ENCODE measurements at places on chromosomes 1 and 21.

- H3K4me1 ChIP-seq = peaks cover 12% of the 10 kb centered on the region
- H3K36me3 ChIP-seq = peaks cover 23% of the 10 kb centered on the region
- no peak overlapping the region for H3K4me3 ChIP-seq
- no peak for DNase-seq
- no peaks in the 10 kb centered on the region for H3K27me3 ChIP-seq
- H3K27ac ChIP-seq = no peak overlapping the region
These were observed 13.5 kb downstream of the VANGL1 start for GRCh38 chr1:115655306-115655663.

GRCh38 chr1:41547336-41547735 lies 62.9 kb upstream of the EDN2 start:
- no peaks in the 10 kb centered on the region for H3K27me3 ChIP-seq
- H3K4me1 ChIP-seq = no peaks in the 10 kb centered on the region
- H3K4me3 ChIP-seq = no peak overlapping the region

DNA sequence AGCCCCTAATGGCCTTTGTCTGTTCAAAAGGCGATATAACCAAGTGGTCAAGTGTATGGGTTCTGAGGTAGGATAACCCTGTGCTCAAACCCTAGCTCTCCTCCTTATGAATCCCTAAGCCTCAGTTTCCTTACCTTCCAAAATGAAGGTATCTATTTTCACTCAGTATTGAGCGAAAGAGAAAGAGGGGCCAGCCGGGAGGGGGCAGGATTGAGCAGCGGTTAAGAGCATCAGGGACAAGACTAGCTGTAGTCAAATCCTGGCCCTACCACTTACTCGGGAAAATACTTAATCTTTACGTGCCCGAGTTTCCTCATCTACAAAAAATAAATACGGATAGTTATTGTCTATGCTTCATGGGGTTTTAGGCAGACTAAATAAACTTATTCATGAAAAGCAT lies 25.7 kb downstream of the LY9 start:
- no peak for DNase-seq
- H3K4me3 ChIP-seq = no peak overlapping the region
- H3K4me1 ChIP-seq = peaks cover 4% of the 10 kb centered on the region
- H3K36me3 ChIP-seq = no peaks in the 10 kb centered on the region

- no peak for DNase-seq
- H3K27me3 ChIP-seq = no peaks in the 10 kb centered on the region
- no peak overlapping the region for H3K4me3 ChIP-seq
- H3K36me3 ChIP-seq = no peaks in the 10 kb centered on the region
These were observed 36.2 kb upstream of the LRRC8C start for GRCh38 chr1:89596698-89597097.

DNA sequence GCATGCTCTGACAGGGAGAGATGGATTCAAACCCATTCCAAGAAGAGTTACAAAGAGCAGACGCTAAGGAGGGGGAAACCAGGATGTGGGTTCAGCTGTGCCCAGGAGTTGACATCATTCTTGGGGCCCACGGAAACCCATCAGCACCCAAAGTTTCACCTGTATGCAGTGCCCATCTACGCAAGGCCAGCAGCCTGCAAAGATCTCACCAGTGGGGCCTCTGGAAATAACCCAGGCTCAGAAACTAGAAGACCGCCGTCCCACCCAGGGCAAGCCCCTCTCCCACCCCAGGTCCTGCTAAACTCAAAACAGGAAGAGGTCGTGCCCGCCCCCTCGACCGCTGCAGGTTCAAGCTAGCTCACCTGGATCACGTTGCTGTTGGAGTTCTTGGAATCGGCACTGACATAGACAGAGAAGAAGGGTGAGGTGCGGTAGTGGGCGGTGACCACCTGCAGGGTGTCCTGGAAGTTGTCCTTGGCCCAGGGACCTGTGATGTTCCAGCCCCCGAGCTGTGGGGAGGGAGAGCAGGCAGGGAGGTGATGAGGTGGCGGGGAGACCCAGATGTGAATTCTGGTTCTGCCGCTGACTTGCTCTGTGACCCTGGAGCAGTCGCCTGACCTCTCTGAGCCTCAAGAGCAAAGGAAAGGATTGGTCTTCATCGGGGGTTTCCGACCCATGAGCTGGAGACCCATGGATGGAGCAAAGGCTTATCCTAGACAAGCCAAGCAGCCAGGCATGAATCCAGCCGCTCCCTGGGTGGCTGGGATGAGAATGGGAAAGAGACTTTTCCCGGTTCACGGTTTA lies 31.7 kb downstream of the ECE1 start:
- H3K27me3 ChIP-seq = no peaks in the 10 kb centered on the region
- H3K36me3 ChIP-seq = peaks cover 28% of the 10 kb centered on the region
- peaks cover 18% of the 10 kb centered on the region for H3K4me1 ChIP-seq
- no peak for DNase-seq

DNA sequence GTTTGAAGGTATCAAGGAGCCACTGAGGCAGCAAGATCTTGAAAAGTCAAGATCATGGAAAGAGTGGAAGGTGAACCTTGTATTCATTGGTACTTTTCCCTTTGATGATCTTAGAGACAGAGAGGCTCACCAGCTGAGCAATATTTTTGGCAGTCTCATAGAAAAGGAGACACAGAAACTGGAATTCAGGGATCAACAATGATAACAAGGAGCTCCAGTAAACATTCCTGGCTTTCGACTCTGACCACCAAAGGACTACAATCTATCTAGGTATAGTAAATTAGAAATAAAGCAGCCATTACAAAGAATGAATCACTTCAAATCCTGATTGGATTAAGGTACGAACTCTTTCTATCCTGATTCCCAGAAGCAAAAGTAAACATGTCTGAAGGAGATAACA lies 615.4 kb downstream of the KIF26B start:
- peaks cover 4% of the 10 kb centered on the region for H3K4me1 ChIP-seq
- H3K27me3 ChIP-seq = no peaks in the 10 kb centered on the region
- DNase-seq = no peak
- H3K4me3 ChIP-seq = no peak overlapping the region
- H3K36me3 ChIP-seq = no peaks in the 10 kb centered on the region
- H3K27ac ChIP-seq = no peak overlapping the region

DNA sequence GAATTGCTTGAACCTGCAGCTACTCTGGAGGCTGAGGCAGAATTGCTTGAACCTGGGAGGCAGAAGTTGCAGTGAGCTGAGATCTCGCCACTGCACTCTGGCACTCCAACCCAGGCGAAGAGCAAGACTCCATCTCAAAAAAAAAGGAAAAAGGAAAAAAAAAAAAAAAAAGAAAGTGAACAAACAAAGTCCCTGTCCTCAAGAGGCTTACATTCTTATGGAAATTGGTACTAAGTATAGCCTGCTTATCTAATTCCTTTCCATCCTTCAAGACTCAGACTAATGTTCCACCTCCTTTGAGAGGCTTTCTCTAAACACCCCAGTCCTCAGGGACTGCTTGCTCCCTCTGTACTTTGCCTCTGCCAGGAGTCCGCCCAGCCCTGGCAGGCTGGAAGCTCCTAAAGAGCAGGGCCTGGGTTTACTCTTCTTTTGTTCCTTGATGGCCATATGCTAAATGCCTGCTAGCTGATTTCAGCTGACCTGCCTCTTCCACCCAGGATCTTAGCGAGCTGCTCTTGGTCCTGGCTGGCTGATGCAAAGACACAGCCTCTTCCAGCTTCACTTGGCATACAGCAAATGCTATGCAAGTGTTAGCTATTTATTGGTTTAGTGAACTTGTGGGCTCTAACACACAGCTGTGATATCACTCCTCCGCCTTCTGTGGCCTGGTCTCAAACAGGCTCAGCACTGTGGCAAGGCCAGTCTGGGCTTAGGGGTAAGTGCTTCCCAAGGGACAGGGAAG lies 9.8 kb downstream of the SLC9A1 start:
- H3K4me3 ChIP-seq = no peak overlapping the region
- no peak overlapping the region for H3K27ac ChIP-seq
- H3K36me3 ChIP-seq = no peaks in the 10 kb centered on the region
- no peaks in the 10 kb centered on the region for H3K27me3 ChIP-seq
- H3K4me1 ChIP-seq = peaks cover 3% of the 10 kb centered on the region

DNA sequence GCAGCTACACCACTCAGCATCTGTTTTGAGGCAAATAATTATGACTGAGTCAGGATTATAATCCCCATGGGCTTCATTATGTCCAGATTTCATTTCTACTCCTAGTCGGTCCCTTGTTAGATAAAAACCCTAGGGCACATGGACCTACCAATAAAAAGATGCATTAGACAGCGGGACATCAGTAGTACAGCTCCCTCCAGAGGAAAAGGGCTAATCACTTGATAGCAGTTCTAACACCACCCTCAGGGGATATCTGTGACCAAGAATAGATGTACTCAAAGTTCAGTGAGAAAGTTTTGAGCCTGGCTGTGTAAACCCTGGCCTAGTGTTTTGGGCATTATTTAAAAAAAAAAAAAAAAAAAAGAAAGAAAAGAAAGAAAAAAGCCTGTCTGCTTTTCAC lies 10.0 kb downstream of the GJA8 start:
- DNase-seq = no peak
- no peaks in the 10 kb centered on the region for H3K4me1 ChIP-seq
- no peak overlapping the region for H3K4me3 ChIP-seq
- H3K27ac ChIP-seq = no peak overlapping the region
- no peaks in the 10 kb centered on the region for H3K36me3 ChIP-seq

GRCh38 chr1:91774520-91775203 lies 111.3 kb downstream of the TGFBR3 start:
- no peak overlapping the region for H3K27ac ChIP-seq
- H3K27me3 ChIP-seq = no peaks in the 10 kb centered on the region
- no peaks in the 10 kb centered on the region for H3K36me3 ChIP-seq
- no peak for DNase-seq
- H3K4me1 ChIP-seq = peaks cover 23% of the 10 kb centered on the region

DNA sequence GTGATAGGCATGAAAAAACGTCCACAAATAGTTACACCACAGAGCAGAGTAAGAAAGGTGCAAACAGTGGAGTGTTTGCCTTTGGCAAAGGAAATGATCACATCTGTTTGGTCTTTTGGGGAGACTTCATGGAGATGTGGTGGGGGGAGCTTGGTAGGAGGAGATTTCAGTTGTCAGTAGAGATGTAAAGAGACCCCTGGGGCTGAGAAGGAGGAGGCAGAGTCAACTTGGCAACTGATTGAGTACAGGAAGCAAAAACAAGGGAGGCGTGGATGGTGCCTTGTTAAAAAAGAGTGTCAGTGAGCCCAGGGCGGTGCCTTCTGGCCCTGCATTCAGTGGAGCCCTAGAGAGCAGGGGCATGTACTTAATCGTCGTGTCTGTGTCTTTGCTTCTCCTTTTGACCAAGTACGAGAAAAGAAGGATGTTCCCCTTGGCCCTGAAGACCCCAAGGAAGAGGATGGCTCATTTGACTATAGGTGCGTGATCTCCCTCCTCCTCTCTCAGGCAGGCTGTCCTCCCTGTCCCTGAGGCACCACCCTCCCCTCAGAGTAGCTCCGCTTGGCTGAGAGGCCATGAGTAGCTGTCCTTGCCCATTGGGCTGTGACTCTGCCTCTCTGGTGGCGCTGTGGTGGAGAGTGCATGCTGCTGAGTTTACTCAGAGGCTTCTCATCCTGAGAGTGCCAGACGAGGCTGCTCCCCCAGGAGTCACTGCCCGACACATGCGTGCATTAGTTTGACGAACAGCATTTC lies 30.4 kb upstream of the CNTN2 start:
- H3K4me1 ChIP-seq = peaks cover 16% of the 10 kb centered on the region
- no peak for DNase-seq
- H3K27me3 ChIP-seq = no peaks in the 10 kb centered on the region
- H3K36me3 ChIP-seq = no peaks in the 10 kb centered on the region
- no peak overlapping the region for H3K27ac ChIP-seq
- H3K4me3 ChIP-seq = no peak overlapping the region

DNA sequence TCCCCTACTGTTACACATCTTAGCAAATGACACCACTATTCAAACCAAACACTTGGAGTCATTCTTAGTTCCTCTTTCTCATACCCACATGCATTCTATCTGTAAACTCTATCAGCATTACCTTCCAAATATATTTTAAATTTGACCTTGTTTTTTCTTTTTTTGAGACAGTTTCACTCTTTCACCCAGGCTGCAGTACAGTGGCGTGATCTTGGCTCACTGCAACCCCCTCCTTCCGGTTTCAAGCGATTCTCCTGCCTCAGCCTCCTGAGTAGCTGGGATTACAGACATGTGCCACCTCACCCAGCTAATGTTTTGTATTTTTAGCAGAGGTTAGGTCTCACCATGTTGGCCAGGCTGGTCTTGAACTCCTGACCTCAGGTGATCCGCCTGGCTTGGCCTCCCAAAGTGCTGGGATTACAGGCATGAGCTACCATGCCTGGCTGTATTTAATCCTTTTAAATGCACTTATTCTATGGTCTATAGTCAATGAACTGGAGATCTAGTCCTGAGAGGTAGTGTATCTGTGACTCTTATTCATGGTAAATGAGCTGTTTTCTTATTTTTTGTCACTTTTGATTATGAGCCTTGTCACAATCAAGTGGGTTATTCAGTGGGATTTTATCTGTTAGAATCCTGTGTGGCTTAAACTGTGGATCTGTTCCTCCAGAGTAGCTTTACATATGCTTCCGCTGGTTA lies 73.1 kb downstream of the GATAD2B start:
- peaks cover 30% of the 10 kb centered on the region for H3K36me3 ChIP-seq
- DNase-seq = no peak
- H3K4me3 ChIP-seq = no peak overlapping the region
- H3K4me1 ChIP-seq = no peaks in the 10 kb centered on the region
- no peaks in the 10 kb centered on the region for H3K27me3 ChIP-seq

Data from neuronal stem cell (in vitro differentiated cells).